ENCODE measurements at places on chromosomes 5 and 9.

GRCh38 chr9:95477441-95477840, 39.3 kb downstream of the PTCH1 start:
- no peak for DNase-seq

DNA sequence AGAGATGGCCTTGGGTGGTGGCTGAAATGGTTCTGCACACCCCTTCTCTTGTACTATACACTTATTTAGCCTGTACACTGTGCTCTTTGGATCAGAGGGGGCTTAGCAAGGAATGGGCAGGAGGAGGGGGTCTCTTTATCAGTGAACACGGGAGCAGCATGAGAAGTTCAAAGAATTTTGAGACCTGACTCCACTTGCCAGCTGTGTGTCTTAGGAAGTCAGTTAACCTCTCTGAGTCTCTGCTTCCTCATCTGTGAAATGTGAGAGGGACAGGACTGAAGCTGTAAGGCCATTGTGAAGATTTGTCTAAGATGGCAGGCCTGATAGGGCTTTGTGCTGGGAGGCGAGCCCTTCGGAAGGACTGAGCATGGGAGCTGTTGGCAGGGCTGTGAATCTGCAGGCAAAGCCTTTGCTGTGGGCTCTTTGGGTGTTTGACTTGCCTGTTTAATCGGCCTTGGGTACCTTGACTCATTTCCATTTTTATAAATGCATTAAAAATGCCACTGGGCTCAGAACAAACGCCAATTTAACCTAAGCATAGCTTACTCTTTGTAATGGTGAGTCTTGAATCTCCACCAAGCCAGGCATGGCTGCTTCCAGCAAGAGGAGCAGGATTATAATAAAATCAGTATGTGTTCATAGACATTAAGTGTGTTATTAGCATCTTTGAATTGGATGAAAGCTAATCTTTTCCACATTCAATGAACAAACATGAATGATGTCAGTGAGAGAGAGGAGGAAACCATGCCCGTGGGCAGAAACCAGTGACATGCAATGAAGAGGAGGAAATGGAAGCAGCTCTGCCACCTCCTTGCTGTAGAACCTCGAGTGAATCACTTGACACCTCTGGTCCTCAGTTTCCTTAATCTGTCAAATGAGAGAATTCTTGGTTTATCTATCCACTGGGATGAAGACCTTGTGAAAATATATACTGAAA, 89.4 kb downstream of the MACROH2A1 start:
- no peak for DNase-seq

GRCh38 chr9:136923881-136924280, 20.7 kb downstream of the FBXW5 start:
- DNase-seq: no peak

DNA sequence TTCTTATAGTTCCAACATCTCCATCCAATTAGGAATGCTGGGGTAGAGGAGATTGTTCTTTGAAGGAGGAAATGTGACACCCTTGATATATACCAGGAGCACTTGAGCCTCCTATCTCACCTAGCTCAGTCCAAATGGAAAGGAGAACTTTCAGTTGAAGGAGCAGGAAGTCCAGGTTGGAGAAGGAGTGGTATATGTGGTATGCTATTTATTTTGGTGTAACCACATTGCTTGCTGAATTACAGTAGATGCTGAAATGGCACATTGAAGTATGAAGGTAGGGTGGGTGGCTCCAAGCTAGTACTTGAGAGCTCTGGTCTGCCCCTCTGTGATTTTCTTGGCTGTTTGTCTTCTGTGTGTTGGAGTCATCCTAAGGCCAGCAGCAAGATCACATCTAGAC, 6.1 kb downstream of the CSNK1G3 start:
- DNase-seq: no peak

GRCh38 chr9:88808019-88808656, 183.1 kb upstream of the S1PR3 start:
- DNase-seq: no peak

GRCh38 chr5:133523961-133524586, 88.3 kb downstream of the FSTL4 start:
- DNase-seq: no peak

DNA sequence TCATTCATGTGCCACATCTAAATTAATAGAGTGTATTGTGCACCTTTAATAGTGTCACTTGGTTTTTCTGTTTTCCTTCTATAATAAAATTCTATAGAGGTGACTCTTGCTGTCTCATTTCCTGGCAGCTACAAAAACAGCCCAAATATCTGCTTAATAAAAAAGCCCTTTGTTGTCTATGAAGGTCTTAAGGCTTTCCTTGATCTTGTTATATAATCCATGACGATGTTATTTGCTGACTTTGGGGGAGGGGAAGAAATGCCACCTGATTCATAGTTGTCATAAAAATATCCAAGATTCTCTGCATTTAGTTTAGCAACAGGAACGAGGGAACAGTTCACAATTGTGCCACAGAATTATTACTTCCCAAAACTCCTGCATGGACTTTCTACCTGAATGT, 31.3 kb downstream of the CPEB4 start:
- DNase-seq: peak; percentile 31

DNA sequence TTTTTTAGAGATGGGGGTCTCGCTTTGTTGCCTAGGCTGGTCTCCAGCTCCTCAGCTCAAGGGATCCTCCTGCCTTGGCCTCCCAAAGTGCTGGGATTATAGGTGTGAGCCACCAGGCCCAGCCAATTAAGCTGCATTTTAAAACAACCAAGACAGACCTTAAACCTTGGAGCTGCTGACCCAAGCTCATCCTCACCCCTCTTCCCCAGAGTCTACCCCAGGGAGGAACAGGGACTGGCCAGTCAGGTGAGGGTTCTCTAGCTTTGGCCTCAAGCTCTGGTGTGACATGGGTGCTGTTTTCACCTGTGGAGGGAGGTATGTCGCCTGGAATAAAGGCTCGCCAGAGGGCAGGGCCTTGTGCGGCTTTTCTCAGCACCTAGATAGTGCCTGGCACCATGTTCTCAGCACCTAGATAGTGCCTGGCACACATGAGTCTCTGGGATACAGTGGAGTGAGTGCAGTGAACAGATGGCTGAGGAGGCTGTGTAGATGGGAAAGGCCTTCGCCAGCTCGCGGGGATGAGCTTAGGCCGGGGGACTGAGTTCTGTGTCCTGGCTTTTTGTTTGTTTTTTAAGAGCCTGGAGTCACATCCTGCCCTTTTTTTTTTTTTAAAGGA, 7.4 kb downstream of the CDK9 start:
- DNase-seq: no peak

DNA sequence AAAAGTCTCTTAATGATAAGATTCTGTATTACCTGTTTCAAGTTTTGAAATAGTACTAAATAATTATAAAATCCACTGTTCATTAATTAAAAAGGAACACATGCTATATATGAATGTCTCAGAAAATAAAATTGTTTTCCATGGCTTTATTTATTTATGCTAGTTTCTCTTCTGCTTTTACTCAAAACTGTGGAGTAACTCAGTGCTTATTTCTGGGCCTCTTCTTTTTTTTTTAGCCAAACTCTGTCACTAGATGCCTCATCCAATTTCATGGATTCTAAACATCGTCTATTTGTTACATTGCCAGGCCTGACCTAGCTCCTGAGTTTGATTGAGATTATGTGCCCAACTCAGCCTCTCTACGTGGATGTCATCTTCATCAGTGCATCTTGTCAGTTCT, 1509.7 kb downstream of the MAT2B start:
- no peak for DNase-seq

GRCh38 chr5:26148569-26149107, 889.7 kb downstream of the CDH9 start:
- DNase-seq: no peak

Measured in colonic mucosa (tissue), 4 donors.